ENCODE measurements at places on chromosomes 5 and 9.

DNA sequence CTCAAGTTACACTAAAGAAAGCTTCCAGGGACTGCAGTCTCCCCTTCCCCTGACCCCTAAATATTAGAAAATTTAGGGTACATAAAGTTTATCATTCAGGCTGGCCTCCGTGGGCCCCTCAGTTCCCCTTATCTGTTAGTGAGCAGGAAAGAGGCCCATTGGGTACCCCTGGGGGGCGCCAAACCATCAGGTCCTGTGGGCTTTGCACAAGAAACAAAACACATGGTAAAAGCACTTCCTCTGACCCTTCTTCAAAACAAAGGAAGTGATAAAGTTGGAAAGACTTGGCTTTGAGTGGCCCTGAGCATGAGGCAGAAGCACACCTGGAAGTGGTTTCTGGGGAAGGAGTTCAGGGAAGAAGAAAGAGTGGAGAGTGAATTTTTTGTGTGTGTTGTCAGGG is 213.0 kb downstream of the SMARCA2 start:
- DNase-seq: no peak

GRCh38 chr5:52989781-52990527 is 802 bp downstream of the ITGA2 start:
- DNase-seq: peak; percentile 64

DNA sequence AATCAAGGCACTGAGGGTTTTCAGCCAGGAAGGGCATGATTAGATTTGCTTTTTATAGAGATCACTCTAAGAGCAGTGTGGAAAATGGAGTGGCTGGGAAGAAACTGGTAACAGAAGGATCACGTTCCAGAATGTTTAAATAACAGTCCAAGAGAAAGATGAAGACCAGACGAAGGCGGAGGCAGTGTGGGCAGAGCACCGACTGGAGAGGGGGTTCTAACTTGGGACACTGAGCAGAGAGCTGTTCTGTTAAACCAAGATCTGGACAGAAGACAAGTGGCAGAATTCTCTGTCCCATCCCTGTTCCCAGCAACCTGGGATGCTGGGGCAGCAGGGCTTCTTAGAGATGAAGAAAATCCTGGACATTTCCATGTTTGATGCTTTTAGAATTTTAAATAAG is 249.1 kb upstream of the NR4A3 start:
- DNase-seq: no peak

DNA sequence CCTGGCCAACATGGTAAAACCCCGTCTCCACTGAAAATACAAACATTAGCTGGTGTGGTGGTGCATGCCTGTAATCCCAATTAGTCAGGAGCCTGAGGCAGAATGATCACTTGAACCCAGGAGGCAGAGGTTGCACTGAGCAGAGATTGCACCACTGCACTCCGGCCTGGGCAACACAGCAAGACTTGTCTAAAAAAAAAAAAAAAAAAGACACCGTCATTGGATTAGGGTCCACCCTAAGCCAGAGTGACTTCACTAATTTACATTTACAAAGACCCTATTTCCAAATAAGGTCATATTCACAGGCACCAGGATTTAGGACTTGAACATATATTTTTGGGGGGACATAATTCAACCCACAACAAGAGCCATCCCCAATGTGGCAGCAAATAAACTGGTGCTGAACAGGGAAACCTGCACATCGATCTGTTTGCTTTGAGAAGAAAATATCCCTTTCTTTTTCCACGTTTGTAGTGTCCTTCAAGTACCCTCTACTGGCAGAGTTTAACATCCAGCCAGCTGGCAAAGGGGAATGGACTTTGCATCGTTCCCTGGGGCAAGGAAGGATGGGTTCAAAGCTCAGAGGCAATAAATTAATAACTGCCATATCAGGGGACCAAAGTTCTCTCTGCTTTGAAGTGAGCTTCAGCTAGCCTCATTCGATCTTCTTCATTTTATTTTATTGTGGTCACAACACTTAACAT is 3.7 kb upstream of the DNAJC25 start:
- no peak for DNase-seq

DNA sequence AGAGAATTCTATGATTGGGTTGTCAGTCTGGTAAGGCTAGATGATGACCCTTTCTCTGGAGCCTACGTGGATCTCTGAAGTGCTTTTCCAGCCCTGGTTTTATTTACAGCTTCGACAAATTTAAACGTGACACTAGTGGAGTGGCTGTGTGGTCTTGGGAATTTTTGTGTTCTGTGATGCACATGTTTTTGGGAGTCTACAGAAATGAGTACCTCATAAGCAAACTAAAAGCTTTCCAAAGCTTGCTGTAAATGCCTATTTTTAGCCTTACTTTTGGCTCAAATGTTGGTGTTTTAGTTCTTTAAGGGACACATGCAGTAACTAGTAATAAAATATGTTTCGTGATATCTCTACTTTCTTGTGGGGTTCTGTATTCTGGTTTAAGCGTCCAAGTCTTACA is 3.3 kb downstream of the LARP1 start:
- DNase-seq: no peak

- DNase-seq: peak; percentile 57
Observed at GRCh38 chr5:126676195-126676624, 75.5 kb downstream of the PHAX start.

GRCh38 chr5:56827049-56827448 is 11.7 kb downstream of the MAP3K1 start:
- no peak for DNase-seq

DNA sequence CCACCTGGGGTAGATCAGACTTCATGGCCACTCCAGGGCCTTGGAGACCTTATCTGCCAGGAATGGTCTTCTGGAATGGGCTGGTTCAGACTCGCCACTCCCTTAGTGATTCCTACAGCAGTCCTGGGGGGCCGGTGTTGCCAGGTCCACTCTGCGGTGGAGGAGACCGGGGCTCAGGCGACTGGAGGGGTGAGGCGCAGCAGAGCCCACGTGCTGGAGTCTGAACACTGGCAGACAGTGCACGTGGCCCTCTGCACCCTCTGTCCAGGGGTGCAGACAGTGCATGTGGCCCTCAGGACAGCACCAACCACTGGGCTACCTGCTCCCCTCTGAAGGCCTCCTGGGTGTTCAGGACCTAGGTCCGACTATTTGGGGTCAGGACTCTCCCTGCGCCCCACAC is 94.8 kb upstream of the PHYKPL start:
- no peak for DNase-seq

- DNase-seq: no peak
Observed at GRCh38 chr5:74325866-74326265, 314.7 kb downstream of the ENC1 start.

GRCh38 chr5:10453545-10453944 is 11.9 kb downstream of the ROPN1L start:
- DNase-seq: peak; percentile 26
